ENCODE measurements at places on chromosomes 6 and 20. TPM values are rescaled to one million over a fixed set of nuclear protein-coding genes. Genes with fewer than 3 reads are reported as not detected.

DNA sequence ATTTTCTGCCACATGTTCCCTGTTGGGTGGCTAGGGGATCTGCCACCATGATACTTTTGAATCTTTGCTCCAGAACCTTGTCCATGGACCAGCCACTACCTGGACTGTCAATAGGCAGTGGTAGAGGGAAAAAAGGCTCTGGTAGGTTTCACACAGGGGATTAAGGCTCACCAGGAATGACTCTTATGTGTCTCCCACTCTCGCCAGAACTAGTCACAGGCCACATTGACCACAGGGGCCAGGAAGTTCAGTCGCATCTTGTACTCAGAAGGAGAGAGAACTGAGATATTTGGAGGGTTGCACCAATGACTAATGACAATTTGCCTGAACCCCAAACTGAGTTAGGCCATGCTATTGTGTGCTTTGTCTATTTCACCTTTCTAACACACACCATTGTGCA lies 23.6 kb upstream of the APCDD1L start:
- peaks cover 21% of the 10 kb centered on the region for H3K4me1 ChIP-seq
- peak; percentile 80 for DNase-seq
- H3K27me3 ChIP-seq = peaks cover 1% of the 10 kb centered on the region
- H3K4me3 ChIP-seq = no peak overlapping the region
- peaks cover 52% of the 10 kb centered on the region for H3K36me3 ChIP-seq

DNA sequence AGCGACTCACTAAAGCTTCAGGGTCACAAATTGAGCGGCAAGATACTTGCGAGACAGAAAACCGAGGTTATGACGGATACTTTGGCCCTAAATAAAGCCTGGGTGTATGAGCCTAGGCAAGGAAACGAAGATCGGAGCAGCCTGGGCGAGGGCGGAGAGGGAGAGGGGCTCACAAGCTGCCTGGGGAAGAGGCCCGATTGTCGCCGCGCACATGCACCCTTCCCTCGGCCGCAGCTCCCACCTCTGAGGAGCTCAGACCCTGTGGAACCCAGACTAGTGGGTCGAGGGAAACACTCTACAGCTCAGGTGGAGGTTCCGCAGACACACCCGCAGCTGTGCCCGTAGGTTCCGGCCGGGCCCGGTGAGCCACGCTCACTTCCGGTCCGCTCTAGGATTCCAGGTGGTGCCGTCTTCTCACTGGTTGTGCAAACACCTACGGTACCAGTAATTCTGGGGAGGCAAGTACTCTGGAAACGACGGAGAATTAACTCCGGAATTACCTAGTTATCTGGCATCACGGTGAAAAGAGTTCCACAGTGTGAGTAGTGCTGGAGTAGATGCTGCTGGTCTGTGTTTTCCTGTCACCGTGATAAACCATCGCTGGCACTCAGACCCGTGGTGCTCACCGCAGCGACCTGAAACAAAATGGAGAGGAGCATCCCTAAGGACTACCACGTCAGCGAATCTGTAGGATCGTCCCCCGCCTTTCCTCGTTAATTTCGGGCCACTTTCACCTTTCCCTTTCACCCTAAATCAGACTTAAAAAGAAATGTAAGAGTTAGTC lies 61.5 kb downstream of the GPX5 start:
- H3K27me3 ChIP-seq = peaks cover 5% of the 10 kb centered on the region
- DNase-seq = peak; percentile 45
- H3K27ac ChIP-seq = peak overlapping the region; percentile 81
- peak overlapping the region; percentile 90 for H3K4me3 ChIP-seq
- H3K4me1 ChIP-seq = peaks cover 50% of the 10 kb centered on the region
- H3K36me3 ChIP-seq = no peaks in the 10 kb centered on the region

- H3K4me1 ChIP-seq = peaks cover 74% of the 10 kb centered on the region
- no peak for DNase-seq
- H3K27me3 ChIP-seq = no peaks in the 10 kb centered on the region
- peaks cover 5% of the 10 kb centered on the region for H3K36me3 ChIP-seq
- peak overlapping the region; percentile 34 for H3K4me3 ChIP-seq
Measured at GRCh38 chr6:112234601-112235000, 19.8 kb downstream of the LAMA4 start.

DNA sequence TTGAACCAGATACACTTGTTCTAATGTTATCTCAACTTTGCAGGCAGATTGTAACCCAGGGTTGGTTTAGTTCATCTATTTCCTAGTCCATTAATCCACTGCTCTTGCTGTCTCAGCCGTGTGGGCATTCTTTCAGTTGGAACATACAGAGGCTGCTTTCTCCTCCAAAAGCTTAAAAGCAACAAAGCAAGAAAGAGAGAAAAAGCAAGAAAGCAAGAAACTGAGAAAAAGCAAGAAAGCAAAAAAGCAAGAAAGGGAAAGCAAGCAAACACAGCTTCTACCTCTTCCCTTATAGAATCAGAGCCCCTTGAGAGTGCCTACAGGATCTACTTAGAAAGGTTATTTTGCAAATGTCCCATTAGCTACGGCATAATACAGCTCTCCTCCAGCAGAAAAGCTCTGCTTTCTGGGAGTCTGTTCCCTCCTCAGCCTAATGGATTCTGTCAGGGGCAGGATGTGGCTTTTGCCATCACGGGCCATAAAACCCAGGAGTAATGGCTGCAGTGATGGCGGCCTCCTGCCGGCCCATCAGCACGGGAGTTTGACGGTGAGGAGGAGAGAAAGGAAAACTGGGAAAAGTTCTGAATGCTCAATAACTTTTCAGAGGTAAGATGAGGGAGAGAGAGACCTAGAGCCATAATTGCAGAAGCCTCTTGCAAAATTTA lies 156.8 kb upstream of the JARID2 start:
- peaks cover 6% of the 10 kb centered on the region for H3K27me3 ChIP-seq
- DNase-seq = no peak
- H3K36me3 ChIP-seq = no peaks in the 10 kb centered on the region
- 0 out of 2 replicates have a peak, but pooled peaks cover 10% of the 10 kb centered on the region for H3K4me1 ChIP-seq
- no peak overlapping the region for H3K27ac ChIP-seq

- H3K36me3 ChIP-seq = peaks cover 6% of the 10 kb centered on the region
- DNase-seq = peak; percentile 85
- peaks cover 61% of the 10 kb centered on the region for H3K4me1 ChIP-seq
Measured at GRCh38 chr6:155782739-155783459, 327.3 kb upstream of the NOX3 start.

DNA sequence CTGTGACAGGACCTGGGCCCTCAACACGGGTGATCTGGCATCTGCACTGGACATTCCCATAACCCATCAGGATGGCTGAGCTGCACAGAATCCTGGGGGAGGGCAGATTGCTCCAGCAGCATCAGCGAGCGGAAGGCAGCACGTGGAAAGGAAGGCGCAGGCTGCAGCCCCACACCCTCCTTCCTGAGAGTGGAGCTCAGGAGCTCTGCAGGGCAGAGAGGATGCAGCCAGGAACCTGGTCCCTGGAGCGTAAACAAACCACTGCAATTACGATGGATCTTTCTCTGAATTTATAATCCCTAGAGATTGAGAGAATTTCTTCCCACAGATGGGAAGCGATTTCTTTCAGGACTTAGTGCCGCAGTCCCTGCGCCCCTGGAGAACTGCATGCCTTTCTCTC lies 39.7 kb upstream of the EMILIN3 start:
- H3K4me1 ChIP-seq = peaks cover 11% of the 10 kb centered on the region
- DNase-seq = no peak
- H3K27ac ChIP-seq = no peak overlapping the region
- peaks cover 2% of the 10 kb centered on the region for H3K27me3 ChIP-seq
- no peak overlapping the region for H3K4me3 ChIP-seq

GRCh38 chr6:163243083-163243482 lies 171.4 kb upstream of the QKI start:
- no peak for DNase-seq
- no peak overlapping the region for H3K27ac ChIP-seq
- H3K27me3 ChIP-seq = no peaks in the 10 kb centered on the region

DNA sequence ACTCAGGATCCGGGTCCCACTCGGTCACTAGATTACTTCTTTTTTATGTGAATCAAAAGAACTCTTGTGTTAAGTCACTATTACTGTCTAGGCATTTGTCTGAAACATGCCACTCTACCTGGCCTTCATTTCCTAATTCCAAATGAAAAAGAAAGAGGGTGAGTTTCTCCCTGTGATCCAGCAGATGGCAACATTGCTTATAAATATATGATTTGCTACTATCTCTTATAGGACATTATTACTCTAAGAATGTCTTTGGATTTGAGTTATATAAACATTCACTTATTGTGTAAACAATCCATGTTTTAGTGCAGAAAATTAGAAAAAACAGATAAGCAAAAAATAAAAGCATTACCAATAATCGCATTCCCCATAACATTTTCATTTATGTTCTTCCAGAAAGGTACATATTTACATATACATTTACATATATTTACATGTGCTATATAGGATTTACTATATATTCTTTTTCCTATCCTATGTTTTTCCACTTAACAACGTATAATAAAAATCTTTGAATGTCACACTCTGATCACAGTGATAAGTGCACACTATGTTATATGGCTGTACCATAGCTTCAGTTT lies 66.9 kb downstream of the FAXC start:
- H3K27me3 ChIP-seq = no peaks in the 10 kb centered on the region
- H3K36me3 ChIP-seq = no peaks in the 10 kb centered on the region
- DNase-seq = peak; percentile 0

DNA sequence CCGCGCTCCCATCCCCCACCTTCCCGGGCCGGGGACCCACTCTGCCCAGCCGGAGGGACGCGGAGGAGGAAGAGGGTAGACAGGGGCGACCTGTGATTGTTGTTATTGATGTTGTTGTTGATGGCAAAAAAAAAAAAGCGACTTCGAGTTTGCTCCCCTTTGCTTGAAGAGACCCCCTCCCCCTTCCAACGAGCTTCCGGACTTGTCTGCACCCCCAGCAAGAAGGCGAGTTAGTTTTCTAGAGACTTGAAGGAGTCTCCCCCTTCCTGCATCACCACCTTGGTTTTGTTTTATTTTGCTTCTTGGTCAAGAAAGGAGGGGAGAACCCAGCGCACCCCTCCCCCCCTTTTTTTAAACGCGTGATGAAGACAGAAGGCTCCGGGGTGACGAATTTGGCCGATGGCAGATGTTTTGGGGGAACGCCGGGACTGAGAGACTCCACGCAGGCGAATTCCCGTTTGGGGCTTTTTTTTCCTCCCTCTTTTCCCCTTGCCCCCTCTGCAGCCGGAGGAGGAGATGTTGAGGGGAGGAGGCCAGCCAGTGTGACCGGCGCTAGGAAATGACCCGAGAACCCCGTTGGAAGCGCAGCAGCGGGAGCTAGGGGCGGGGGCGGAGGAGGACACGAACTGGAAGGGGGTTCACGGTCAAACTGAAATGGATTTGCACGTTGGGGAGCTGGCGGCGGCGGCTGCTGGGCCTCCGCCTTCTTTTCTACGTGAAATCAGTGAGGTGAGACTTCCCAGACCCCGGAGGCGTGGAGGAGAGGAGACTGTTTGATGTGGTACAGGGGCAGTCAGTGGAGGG lies 2.8 kb downstream of the SOX4 start:
- no peaks in the 10 kb centered on the region for H3K36me3 ChIP-seq
- H3K27me3 ChIP-seq = no peaks in the 10 kb centered on the region
- peaks cover 33% of the 10 kb centered on the region for H3K4me1 ChIP-seq
- peak overlapping the region; percentile 98 for H3K4me3 ChIP-seq
- peak; percentile 15 for DNase-seq

DNA sequence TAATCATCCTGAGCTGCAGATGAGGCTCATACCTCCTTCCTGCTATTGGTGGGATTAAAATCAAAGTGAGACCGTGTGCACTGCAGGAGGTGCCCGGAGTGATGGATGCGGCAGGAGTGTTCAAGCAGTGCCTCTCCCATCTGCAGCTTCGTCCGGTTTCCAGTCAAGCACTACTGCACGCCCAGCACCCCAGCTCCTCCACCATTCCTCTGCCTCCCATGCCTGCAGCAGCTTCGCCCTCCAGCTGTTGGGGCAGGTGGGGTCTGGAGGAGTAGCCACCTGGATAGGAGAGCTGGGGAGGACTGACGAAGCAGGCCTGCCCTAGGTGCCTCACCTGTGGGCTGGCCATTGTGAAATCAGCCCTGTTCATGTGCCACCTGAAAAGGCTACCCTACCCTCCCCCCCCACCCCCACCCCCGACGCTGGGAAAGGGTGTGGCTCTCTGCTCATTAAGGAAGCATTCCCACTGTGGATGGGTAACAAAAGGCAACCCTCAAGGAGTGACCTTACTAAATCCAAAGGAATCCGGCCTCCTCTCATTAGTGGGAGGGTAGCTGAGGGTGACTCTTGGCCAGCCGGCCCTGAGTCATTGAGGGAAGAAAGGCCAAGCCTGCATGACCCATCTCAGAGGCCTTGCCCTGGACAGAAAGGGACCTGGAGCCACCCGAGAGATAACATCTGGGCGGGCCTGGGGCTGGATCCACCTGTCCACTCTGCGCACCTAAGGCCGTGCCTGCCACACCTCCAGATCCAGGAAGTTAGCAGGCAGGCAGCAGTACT lies 115.9 kb upstream of the ARMC2 start:
- no peak overlapping the region for H3K4me3 ChIP-seq
- H3K27me3 ChIP-seq = peaks cover 4% of the 10 kb centered on the region
- peaks cover 52% of the 10 kb centered on the region for H3K4me1 ChIP-seq

DNA sequence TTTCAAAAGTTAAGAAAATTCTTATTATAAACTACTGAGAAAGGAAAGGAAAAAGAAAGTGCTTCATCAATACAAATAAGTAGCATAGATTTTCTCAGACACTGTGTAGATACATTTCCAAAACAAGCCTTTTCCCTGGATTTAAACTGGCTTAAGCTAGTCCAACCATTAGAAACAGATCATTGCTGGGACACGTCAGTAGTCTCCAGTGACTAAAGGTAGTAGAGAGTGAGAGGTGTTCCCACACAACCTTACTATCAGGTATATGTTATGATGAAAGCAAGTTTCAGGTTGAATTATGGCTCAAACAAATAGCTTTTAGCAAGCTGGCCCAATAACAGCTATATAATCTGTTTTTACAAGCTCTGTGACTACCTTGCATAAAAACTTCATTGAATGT lies 47.3 kb upstream of the SLC2A12 start:
- no peaks in the 10 kb centered on the region for H3K36me3 ChIP-seq
- H3K27me3 ChIP-seq = peaks cover 12% of the 10 kb centered on the region
- no peak overlapping the region for H3K27ac ChIP-seq
- H3K4me3 ChIP-seq = no peak overlapping the region

GRCh38 chr6:132115714-132116366 lies 164.7 kb upstream of the CCN2 start:
- peaks cover 18% of the 10 kb centered on the region for H3K4me1 ChIP-seq
- no peaks in the 10 kb centered on the region for H3K27me3 ChIP-seq
- H3K36me3 ChIP-seq = no peaks in the 10 kb centered on the region
- H3K4me3 ChIP-seq = no peak overlapping the region

MAS1 gene
- total RNA-seq = not detected

BPI gene
- not detected for total RNA-seq

ADGRF1 gene
- not detected for total RNA-seq

AGER gene
- total RNA-seq = 7.6 TPM

RBM38 gene
- total RNA-seq = 3.7 TPM

LY6G5B gene
- total RNA-seq = 6.0 TPM

MTFR2 gene
- total RNA-seq = 6.0 TPM

PROKR2 gene
- not detected for total RNA-seq

ZNF311 gene
- total RNA-seq = 0.24 TPM
